Calu3 (cell line): ENCODE measurements at places on chromosomes 3 and 15.

- peak; percentile 79 for DNase-seq
Measured at GRCh38 chr15:71761649-71762048, 48.7 kb upstream of the NR2E3 start.

- peak; percentile 18 for DNase-seq
Measured at GRCh38 chr3:12349895-12350811, 61.3 kb downstream of the PPARG start.

DNA sequence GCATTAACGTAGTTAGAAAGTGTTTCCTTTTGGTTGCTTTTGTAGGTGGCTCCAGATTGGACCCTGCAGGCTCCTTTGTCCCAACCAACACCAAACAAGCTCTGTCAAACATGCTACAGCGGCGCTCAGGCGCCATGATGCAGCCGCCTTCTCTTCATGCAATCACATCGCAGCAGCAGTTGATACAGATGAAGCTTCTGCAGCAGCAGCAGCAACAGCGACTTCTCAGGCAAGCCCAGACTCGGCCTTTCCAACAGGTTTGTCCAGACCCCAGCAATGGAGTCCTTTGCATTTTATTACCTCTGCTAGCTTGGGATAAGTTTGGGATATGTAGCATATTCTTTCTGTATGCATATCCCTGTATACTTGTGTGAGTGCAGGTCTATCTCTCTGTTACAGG, 10.1 kb upstream of the P2RY12 start:
- DNase-seq = no peak

DNA sequence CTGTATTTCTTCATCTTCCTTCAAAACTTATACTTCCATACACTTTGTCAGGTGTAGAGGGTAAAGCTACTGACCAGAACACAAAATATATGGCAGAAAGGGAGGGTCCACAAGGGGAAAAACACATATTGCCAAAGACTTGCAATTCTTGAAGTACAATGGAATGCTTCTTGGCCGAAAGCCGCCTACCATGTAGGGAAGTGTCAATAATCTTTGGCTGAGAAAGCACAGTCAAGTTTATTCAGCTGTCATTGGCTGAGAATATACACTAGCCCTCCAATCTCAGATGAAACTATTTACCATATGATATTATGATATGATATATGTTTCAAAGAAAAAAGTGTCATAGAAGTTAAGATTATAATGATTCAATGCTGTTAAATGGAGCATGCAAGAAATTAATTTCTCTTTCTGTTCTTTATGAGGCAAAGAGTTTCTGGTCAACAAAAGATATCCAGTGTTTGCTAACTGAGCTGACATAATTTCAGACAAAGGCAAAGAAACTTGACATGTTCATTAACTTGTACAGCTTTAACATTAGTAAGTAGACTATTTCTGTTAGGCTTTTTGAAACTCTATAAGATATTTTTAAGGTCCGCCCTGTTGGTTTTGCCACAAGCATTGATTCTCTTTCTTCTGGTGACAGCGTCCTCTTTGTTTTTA, 89.0 kb upstream of the LPP start:
- DNase-seq = no peak

GRCh38 chr15:23081271-23081670, 41.9 kb upstream of the TUBGCP5 start:
- DNase-seq = no peak

DNA sequence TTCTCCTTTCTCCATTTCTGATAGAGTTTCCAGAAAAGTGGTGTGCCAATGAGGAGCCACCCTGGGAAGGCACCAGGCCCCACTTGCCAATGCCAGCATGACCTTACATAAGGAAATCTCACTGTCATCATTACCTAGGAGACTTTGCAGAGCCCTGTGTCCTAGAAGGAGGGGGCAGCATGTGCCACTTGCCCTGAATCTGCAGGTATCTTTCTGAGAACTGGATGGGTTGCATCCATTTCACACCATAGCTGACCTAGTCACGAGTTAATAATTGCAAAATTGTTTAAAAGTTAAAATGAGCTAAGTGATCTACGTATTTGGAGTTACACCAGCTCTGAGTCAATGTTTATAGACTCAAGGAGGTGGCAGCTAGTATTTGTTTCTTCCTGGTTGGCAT, 14.3 kb downstream of the CA12 start:
- DNase-seq = peak; percentile 45

- no peak for DNase-seq
Measured at GRCh38 chr15:90058308-90058707, 44.0 kb downstream of the IDH2 start.

DNA sequence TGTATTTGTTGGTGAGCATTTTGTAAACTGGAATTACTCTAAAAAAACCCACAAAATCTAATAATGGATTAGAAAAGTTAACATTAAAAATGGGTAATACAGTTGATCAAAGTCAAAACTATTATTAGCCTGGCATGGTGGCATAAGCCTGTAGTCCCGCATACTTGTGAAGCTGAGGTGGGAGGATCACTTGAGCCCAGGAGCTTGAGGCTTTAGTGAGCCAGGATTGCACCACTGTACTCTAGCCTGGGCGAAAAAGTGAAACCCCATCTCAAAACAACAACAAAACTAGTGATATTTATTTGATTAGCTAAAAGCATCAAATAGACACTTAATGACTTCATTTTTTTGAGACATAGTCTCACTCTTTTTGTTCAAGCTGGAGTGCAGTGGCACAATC, 3.6 kb downstream of the SNX1 start:
- no peak for DNase-seq

GRCh38 chr3:134650431-134651346, at the start of gene KY:
Gene KY, minus strand, starts transcription at chr3:134651022. Its CDS starts 62 bp downstream, at chr3:134650960.
- DNase-seq = peak; percentile 67

- no peak for DNase-seq
Measured at GRCh38 chr3:15611018-15611417, 9.5 kb downstream of the BTD start.

DNA sequence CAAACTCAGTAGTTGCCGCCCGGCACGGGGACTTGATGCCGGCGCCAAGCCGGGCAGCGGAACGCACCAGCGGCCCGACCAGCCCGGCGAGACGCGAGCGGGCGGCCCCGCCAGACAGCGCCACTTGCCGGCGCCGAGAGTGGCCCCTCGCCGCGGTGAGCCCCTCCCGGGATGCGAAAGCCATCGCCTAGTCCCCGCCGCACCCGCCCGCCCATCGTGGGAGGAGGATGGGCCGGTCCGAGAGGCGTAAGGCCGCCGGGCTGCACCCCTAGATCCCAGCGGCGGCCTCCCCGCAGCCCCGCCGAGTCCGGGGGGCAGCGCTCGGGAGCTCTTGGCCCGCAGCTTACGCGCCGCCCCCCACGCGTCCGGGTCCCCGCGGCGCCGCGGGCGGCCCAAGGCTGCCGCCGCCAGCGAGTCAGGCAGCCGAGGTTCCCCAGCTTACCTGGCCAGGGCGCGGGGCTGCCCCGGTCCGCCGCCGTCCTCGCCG, 609 bp downstream of the GOLGA8A start:
- DNase-seq = peak; percentile 27

- DNase-seq = no peak
Measured at GRCh38 chr3:151306168-151306810, 10.3 kb downstream of the GPR87 start.

GRCh38 chr15:100692246-100692645, 89.9 kb downstream of the ASB7 start:
- DNase-seq = no peak

DNA sequence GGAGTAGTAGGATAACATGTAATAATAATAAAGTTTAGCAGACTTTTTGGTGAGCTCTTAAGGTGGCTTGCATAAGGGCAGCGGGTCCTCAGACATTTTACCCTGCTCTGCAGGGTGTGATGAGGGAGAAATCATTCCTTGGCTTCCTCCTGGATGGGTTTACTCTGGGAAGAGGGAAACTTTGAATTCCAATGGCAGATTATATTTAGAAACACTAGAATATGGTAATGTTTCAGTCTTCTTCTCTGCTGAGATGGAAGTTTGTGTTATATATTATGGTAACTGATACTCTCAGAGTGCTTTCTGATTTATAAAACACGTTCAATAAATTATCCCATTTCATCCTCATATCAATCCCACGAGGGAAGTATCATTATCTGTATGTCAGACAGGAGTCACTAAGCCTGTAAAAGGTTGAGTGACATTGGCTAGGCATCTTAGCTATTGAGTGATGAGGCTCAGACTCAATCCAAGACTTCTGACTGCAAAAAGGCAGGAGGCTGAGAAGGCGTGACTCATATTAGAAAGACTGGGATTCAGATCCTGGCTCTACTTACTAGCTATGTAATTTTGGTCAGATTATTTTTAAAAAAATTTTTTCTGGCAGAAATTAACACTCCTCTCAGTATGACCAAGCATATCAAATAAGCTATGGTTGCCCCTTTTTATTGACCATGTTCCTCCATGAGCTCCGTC, 19.3 kb downstream of the PDIA5 start:
- no peak for DNase-seq

DNA sequence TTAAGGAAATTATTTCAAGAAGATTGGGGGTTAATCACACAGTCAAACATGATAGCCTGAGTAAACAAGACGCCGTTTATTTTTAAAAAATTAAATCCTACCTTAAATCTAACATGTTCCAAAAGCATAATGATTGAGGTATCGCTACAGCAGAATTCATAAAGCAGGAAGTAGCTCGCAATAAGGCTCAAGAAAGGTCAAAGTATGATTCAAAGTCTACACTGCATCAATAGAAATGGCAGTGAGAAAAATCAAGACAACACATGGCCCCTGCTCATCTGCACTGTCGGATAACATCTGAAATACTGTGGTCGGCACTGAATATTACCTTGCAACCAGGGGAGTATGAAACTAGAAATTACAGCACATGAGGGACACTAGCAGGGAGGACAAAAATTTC, 93.2 kb downstream of the SMARCC1 start:
- no peak for DNase-seq

DNA sequence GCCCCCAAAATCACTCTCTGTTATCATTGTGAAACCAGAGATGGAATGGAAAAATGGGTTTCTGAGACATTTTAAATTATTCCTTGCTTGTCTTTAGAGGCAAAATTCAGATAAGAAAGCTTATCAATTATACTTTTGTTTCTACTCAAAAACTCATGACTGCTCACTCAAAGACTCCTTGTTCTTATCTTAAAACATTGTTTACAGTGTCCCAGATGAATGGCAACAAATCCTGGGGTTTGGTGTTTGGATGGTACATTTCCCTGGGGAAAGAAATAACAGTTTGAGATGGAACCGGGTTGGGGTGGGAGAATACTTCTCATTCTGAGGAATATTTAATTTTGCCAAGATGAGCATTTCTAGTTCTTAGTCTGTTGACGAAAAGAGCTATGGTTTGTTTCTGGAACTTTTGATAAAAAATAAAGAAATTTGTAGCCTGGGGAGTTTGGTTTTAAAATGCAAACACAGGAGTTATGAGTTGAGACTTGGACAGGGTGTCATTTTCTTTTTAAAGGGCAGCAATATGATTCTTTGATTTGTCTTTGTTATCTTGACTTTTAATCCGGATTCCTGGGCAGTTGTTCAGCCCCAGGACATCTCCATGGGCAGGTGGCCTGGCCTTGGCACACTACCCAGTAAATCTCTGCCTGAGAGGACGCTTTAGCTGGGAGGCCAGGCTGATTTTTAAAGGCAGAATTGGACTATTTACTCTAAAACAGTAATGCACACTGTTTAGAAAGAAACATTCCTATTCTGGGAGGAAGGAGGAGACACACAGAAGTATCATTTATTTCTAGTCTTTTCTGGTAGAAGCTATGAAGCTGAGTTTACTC, 32.4 kb downstream of the BTD start:
- no peak for DNase-seq

- DNase-seq = no peak
Measured at GRCh38 chr3:157452097-157452496, 15.4 kb downstream of the PTX3 start.

DNA sequence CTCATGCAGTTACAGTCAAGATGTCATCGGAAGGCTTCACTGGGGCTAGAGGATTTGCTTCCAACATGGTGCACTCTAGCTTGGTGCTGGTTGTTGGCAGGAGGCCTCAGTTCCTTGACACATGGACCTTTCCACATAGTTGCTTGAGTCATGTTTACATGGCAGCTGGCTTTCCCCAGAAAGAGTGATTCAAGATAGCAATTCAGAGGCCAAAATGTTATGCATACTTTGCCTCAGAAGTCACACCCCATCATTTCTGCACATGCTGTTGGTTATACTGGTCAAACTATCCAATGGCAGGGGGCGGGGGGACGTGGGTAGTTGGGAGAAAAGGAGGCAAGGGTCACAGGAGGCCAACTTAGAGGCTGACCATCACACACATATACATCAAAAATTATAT, 58.7 kb downstream of the FOXB1 start:
- no peak for DNase-seq

GRCh38 chr3:161555320-161555719, 58.7 kb downstream of the OTOL1 start:
- DNase-seq = no peak

DNA sequence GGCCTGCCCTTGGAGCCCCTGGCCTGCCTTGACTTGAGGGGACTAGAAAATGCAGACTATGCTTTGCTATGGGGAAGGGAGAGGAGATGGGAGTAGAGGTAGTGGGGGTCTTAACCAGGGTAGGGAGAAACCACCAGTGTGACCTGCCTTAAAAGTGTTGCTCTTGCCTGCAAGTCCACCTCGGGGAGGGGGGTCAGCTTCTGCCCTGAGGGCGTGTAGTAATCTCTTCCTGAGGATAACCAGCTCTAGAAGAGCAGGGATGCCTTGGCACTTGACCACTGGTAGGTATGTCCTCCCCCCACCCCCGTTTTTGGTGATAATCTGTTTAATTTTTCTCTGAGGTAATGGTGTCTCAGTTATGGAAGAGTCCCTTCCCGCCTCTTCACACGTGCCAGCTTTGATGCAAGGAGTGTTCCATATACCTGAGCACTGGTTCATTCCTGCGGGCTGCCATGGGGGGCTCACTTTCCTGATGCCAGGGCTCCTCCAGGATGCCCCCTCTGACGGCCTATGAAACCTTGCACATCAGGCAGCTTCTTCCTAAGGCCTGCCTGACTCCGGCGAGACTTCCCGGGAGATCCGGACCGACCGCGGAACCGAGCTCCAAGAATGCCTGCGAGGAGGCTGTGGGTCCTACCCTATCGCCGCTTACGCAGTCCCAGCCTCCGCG, 780 bp upstream of the P4HTM start:
- DNase-seq = no peak

DNA sequence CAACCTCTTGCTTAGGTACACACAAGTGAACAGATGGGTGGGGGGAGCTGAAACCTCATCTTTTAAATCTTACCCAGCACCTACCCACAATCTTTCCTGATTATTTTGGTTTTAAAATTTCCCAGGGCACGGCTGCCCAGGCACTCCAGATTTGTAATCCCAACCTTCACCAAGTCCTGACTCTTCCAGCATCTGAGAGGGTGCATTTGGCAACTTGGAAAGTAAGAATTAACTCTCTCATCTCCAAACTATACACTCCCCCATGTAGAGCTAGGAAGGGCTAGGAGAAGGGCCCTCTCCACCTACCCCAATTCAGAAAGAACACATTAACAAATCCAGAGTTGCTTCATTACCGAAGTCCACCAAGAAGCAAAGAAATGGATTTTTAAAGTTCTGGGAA, 41.7 kb upstream of the PRICKLE2 start:
- DNase-seq = no peak
